ENCODE measurements at places on chromosomes 2 and 18.

DNA sequence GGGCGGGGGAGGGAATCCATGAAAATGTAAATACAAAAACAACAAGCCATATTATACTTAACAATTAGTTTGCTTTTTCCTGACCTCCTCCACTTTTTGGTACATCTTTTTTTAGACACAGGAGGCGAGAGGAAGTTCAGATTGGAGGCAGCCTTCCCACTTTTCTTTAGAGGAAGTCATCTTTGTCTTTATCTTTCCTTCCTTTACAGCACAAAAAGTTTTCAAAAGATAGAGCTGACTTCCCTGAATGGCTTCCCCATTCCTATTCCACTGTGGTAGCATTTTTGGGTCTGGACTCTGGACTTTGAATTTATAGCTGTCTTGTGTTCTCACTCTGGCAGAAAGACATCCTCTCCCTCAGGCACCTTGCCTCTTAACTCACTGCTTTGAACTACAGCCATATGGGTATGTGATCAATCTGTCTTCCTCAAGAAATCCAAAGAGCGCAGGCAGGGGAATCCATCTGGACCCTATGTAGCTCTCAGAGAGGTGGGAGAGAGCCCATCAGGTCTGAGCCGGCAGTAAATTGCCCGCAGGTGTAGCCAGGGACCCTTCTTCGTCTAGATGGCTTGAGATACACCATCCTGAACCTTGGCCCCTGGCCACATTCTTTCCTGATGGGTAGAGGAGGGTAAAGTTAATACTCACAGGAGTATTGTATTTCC is 101.9 kb downstream of the AQP4 start:
- DNase-seq = no peak

DNA sequence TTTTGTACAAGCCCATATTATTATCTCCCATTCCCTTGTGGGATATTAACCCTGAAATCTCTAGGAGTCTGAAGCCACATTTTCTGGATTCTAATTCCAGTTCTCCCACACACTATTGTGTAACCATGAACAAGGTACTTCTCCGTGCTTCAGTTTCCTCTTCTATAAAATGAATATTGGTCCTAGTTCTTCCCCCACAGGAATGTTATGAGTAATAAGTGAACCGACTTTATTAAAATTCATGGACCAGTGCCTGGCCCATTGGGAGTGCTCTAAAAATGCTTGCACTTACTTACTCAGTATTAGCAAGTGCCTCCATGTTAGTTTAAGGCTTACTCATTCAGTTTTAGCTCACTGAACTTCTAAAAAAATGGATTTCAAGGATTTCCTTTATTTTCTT is 1.4 kb upstream of the ACMSD start:
- DNase-seq = no peak

GRCh38 chr2:238425505-238425978 is 1.2 kb upstream of the ASB1 start:
- no peak for DNase-seq

DNA sequence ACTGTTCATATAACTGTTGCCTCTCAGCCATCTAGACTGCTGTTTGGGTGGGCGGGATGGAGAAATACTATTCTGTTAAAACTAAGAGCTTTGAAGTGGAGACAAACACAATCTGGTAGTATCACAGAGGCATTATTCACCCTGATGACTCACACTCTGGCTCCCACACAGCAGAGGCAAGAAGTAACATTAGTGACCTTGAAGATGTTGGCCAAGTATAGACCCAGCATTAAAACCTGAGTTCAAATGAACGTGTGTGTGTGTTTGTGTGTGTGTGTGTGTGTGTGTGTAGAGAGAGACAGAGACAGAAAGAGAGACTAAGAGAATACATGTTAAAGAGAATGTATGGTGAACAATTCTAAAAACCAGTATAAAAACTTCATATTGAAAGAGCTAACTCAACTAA is 22.5 kb upstream of the ACVR1 start:
- DNase-seq = peak; percentile 75

DNA sequence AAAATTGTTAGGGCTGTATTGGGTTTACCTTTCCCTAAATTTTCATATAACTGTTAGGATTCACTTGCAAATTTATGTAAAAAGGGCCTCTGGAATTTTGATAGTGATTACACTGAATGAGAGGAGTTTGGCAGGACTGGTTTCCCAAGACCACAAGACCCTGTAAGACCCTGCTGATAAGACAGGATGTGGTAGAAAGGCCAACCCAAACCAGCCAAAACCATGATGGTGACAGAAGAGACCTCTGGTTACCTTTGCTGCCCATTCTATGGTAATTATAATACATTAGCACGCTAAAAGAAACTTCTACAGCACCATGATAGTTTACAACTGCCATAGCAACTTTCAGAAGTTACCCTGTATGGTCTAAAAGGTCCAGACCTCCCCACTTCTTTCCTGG is 8.3 kb upstream of the CASP10 start:
- DNase-seq = no peak

DNA sequence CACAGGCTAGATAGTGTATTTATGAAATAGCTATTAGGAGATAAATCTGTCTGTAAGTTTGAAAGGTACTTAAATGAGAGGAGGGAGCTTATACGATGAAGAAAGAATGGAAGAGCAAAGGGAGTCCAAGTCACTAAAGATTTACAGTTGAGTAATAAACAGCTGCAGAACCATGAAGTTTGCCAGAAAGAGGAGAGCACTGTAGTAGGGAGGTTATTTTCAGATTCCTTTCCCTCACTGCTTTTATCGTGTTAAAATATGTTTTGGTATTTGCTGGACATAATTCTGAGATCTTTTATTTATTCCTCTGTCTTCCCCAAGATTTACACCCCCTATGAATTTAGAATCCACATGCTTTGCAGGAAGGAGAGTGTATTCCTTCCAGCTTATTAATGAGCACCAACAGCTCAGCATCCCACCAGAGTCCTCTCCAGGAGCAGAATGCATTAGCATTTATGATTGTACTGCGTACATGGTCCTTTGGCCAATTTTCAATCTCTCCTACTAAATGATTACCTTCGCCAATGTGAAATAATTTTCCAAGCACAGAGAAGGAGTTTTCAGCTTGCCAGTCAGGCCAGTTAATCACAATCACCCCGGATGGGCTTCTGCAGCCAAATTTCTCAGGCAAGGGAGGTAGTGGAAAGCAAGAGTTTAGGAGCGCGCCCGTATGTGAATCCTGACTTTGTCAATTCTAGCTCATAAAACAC is 297.0 kb downstream of the NBAS start:
- no peak for DNase-seq

GRCh38 chr2:208311954-208312353 is 45.9 kb downstream of the PIKFYVE start:
- no peak for DNase-seq

- DNase-seq = no peak
Measured at GRCh38 chr2:5940596-5941535, 248.7 kb downstream of the SOX11 start.

GRCh38 chr2:240929364-240930095 is 23.4 kb downstream of the CROCC2 start:
- DNase-seq = no peak

GRCh38 chr18:23844991-23845680 is 155.9 kb downstream of the LAMA3 start:
- no peak for DNase-seq

DNA sequence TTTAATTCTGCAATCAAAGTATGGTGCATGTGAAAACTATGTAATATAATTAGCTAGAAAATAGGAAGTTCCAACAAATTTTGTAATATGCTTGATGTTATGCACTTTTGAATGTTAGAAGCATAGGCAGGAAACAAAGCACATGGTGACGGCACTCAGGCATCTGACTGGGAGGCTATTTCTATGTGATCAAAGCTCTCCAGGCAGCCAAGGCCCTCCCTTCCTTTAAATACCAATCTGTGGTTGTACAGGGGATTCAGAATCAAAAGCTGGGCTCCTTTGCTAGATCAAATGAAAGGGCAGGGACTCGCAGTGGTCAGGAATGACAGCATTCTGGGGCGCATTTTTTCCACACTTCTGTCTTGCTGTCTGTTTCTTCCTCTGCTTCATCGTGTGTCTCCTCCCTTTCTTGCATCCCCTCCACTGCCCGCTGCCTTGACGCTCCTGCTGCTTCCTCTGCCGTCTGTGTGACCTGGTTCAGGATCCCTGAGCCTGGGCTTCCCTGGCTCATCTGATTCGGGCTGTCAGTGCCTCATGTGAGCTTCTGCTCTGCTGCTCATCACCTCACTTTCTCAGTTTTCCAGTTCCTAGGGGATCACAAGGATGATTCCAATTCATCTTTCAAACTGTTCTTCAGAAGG is 30.9 kb downstream of the TMEM182 start:
- no peak for DNase-seq

GRCh38 chr2:70442301-70443077 is 111.1 kb downstream of the TGFA start:
- no peak for DNase-seq

- peak; percentile 51 for DNase-seq
Measured at GRCh38 chr18:51151568-51152511, 45.6 kb downstream of the MEX3C start.

DNA sequence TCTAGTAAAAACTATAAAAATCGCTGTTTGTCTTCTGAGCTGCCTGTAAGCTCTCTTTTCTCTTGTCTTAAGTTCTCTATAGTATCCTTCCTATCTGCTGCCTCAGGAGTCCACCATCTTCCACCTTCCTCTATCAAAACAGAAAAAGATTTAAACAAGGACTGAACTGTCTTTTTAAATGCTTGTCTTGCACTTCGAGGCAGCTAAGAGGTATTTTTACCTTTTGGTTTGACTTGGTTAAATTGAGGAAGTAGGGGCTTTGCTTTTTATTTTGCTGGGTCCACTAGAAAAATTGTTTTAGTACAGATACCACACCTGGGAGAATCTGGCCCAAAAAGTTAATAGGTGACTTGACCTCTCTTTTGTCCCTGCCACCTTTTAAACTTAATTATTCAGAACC is 12.2 kb downstream of the SESTD1 start:
- DNase-seq = no peak

GRCh38 chr18:24627644-24628315 is 167.3 kb downstream of the HRH4 start:
- DNase-seq = no peak

DNA sequence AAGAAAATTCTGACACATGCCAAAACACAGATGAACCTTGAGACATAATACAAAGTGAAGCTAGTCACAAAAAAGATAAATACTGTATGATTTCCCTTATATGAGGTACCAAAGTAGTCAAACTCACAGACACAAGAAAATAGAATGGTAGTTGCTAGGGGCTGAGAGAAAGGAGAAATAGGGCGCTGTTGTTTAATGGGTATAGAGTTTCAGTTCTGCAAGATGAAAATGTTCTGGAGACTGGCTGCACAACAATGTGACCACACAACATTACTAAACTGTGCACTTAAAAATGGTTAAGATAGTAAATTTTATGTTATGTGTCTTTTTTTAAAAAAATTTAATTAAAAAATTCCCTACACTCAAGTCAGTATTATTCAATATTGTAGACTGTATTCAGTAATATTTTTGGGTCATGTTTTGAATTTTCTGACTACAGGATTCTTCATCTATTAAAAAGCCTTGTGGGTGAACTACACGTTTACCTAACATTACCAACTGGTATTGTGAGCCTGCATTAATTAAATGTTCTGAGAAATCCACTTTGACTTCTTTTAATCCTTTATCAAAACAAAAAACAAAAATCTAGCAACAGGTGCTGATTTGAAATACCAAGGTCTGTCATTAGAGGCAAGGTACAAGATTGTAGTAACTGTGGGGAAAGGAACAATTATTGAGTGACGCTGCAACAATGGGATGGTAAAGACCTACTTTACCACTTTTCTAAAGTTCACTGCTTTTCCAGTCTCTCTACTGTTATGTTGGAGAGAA is 140.8 kb upstream of the ZFP36L2 start:
- DNase-seq = no peak

DNA sequence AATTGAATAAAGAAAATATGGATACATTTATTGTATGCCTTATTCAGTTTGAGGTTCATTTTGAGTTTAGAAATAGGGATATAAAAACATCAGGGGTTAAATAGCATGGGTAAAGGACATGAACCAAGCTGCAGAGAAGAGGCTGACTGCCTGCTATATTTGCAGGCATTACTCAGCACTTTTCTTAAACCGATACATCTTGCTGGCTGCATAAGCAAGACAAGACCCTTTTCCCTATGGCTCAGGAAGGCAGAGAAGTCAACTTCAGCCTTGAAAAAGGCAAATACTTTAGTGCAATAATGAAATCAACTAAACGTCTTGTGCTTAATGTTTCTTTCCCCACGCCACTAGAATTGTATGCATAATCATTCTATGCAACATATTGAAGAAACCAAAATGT is 36.4 kb downstream of the SCN1A start:
- DNase-seq = no peak

- no peak for DNase-seq
Measured at GRCh38 chr2:136750065-136750464, 15.3 kb upstream of the THSD7B start.

GRCh38 chr2:99404039-99404796 is 67.0 kb downstream of the EIF5B start:
- DNase-seq = no peak
